Neural crest cell (in vitro differentiated cells): ENCODE measurements at places on chromosomes 3 and 15. TPM values are rescaled to one million over a fixed set of nuclear protein-coding genes. Genes with fewer than 3 reads are reported as not detected.

The TMC3 gene
- not detected in 2 replicates for total RNA-seq

The RBMS3 gene
- total RNA-seq: 34.5 and 35.4 TPM in 2 replicates

The MKRN3 gene
- 3.0 and 3.8 TPM in 2 replicates for total RNA-seq

The PARP3 gene
- 4.3 and 4.6 TPM in 2 replicates for total RNA-seq

The SETMAR gene
- total RNA-seq: 39.4 and 41.9 TPM in 2 replicates

The BFSP2 gene
- not detected in 2 replicates for total RNA-seq

The ERICH6 gene
- total RNA-seq: 0.40 and 0.57 TPM in 2 replicates

The EHHADH gene
- total RNA-seq: 2.8 and 2.9 TPM in 2 replicates

GRCh38 chr3:55203006-55203405 lies 275.1 kb upstream of the LRTM1 start:
- no peaks in the 10 kb centered on the region for H3K36me3 ChIP-seq
- no peak for DNase-seq
- H3K4me3 ChIP-seq: no peak overlapping the region
- H3K4me1 ChIP-seq: peaks cover 5% of the 10 kb centered on the region
- no peak overlapping the region for H3K27ac ChIP-seq
- no peaks in the 10 kb centered on the region for H3K27me3 ChIP-seq

GRCh38 chr15:47767035-47767434 lies 49.7 kb downstream of the SEMA6D start:
- no peaks in the 10 kb centered on the region for H3K27me3 ChIP-seq
- H3K4me1 ChIP-seq: no peaks in the 10 kb centered on the region
- H3K27ac ChIP-seq: no peak overlapping the region
- no peak for DNase-seq

DNA sequence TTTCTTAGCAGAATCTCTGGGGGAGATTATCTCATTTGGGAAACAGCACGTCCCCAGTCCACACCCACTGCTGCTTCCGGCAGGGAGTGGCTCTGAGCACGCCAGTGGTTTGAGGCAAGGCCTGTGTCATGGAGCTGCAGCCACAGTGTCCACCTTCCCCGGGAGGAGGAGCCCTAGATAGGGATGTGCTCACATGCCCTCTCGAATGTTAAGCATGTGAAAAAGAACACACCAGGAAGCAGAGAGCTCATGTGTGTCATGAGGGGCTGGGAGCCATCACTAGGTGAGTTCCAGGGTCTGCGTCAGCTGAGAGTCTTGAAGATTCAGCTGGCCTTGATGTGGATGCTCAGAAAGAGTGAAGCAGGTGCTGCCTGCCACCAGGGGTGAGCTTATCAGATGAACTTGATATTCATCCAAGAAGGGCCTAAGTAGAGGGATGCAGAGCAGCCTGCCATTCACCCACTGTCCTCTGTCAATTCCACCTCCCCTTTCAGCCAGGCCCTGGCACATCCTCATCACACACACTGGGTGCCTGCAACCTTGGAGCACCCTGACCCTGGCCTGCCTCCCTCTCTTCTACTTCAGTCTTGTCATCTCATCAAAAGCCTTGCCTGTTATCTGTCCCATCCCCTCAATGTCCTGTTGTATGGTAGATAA lies 16.3 kb downstream of the ITGA11 start:
- no peaks in the 10 kb centered on the region for H3K36me3 ChIP-seq
- H3K27me3 ChIP-seq: no peaks in the 10 kb centered on the region
- peaks cover 34% of the 10 kb centered on the region for H3K4me1 ChIP-seq
- no peak for DNase-seq

- H3K4me3 ChIP-seq: no peak overlapping the region
- no peak for DNase-seq
- H3K36me3 ChIP-seq: no peaks in the 10 kb centered on the region
- no peak overlapping the region for H3K27ac ChIP-seq
- peaks cover 7% of the 10 kb centered on the region for H3K4me1 ChIP-seq
Measured at GRCh38 chr15:47507221-47507985, 209.9 kb upstream of the SEMA6D start.

DNA sequence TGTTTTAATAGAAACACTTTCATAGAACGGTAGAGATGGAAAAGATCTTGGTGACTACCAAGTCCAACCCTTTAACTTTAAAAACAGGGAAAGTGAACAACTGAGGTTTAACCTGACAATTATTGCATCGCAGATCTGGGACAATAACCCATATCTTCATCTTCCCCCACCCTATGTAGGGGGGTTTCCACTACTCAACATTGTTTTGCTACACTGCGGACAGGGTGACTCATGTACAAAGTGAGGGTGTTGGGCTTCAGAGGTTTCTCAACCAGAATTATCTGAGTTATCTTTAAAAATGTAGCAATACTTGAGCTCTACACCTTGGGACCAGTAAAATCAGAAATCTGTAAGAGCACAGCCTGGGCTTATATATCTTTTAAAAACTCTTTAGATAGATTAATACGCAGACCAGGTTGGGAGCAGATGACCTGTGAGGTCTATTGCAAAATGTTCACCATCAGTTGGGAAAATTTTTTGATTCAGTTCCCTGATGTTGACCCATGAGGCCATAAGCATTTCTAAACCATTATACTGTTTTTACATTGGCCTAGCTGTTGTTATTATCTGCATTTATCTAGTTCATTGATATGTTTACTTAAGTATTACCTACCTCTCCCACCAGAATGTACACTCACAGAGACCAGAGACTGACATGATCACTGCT lies 103.6 kb upstream of the ICE2 start:
- H3K27me3 ChIP-seq: peaks cover 33% of the 10 kb centered on the region
- H3K4me3 ChIP-seq: no peak overlapping the region
- no peaks in the 10 kb centered on the region for H3K36me3 ChIP-seq
- peaks cover 19% of the 10 kb centered on the region for H3K4me1 ChIP-seq
- no peak overlapping the region for H3K27ac ChIP-seq

- H3K4me1 ChIP-seq: peaks cover 34% of the 10 kb centered on the region
- H3K27ac ChIP-seq: peak overlapping the region; percentile 10
- no peaks in the 10 kb centered on the region for H3K36me3 ChIP-seq
- H3K27me3 ChIP-seq: no peaks in the 10 kb centered on the region
- DNase-seq: no peak
Measured at GRCh38 chr3:128237348-128238183, 84.3 kb downstream of the EEFSEC start.
